ENCODE measurements at places on chromosomes 1 and 21.

DNA sequence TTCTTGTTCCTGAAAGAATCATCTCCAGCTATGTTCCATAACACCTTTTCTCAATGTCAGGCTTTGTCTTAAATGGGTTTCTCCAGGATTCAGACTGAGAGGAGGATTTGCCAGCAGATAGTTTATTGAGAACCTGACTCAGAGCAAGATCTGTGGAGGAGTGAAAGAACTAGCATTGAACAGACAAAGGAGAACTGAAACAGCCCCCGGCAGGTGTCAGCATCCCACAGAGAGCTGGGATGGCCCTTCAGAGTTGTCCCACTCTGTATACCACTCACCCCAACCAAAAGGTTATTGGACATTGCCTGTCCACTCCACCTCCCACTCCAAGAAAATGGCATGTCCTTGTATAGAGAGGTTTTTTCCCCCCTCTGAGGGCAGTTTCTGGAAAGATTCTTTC lies 270.7 kb downstream of the PAPPA2 start:
- no peak for DNase-seq

- no peak for DNase-seq
These were observed 1047.3 kb downstream of the ADGRL2 start for GRCh38 chr1:82848043-82848442.

GRCh38 chr1:234782791-234783190 lies 172.8 kb upstream of the IRF2BP2 start:
- no peak for DNase-seq

DNA sequence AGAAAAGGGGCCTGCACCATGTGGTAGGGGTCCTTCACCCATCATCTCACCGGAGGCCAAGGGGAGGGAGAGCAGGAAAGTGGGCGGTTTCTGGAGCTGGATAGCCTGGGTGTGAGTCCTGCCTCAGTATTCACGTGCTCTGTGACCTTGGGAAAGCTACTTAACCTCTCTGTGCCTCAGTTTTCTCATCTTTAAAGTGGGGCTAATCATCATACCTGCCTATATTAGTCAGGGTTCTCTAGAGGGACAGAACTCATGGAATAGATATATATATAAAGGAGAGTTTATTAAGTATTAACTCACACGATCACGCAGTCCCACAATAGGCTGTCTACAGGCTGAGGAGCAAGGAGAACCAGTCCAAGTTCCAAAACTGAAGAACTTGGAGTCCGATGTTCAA lies 78.7 kb downstream of the FBXO2 start:
- DNase-seq, result no peak

GRCh38 chr1:99811747-99812146 lies 38.4 kb upstream of the AGL start:
- DNase-seq, result no peak

DNA sequence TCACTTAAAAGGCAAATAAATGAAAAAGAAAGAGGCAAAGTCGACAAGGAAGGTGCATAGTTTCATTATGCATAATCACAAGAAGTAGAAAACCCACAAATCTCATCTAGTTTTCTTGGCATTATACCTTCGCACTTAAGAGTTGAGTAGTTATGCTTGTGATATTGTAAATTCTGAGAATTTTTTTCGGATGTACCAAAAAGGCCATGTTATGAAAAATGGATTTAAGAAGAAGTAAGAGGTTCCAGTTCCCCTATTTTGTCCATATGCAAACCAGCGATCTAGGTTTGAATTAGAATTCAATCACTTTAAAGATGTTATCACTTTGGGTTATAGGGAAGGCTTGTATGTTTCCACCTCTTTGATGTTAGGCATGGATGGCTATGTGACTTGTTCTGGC lies 7.9 kb upstream of the ERICH3 start:
- DNase-seq, result no peak

DNA sequence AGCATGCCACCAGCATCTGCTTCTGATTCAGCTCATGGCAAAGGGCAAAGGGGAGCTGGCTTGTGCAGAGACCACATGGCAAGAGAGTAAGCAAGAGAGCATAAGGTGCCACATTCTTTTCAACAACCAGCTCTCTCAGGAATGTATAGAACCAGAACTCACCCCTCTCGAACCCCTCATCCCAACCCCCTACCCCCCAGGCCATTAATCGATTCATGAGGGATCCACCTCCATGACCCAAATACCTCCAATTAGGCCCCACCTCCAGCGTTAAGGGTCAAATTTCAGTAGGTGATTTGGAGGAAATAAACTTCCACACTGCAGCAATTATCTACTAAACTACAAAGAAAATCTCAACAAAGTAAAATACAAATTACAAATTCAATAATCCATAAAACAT lies 32.2 kb upstream of the LRRC7 start:
- no peak for DNase-seq

- DNase-seq, result no peak
These were observed 817.9 kb upstream of the NEGR1 start for GRCh38 chr1:73100216-73100615.

GRCh38 chr1:207115269-207115668 lies 11.2 kb downstream of the C4BPA start:
- DNase-seq, result no peak

- no peak for DNase-seq
These were observed 198.3 kb downstream of the LTN1 start for GRCh38 chr21:28794371-28794851.

DNA sequence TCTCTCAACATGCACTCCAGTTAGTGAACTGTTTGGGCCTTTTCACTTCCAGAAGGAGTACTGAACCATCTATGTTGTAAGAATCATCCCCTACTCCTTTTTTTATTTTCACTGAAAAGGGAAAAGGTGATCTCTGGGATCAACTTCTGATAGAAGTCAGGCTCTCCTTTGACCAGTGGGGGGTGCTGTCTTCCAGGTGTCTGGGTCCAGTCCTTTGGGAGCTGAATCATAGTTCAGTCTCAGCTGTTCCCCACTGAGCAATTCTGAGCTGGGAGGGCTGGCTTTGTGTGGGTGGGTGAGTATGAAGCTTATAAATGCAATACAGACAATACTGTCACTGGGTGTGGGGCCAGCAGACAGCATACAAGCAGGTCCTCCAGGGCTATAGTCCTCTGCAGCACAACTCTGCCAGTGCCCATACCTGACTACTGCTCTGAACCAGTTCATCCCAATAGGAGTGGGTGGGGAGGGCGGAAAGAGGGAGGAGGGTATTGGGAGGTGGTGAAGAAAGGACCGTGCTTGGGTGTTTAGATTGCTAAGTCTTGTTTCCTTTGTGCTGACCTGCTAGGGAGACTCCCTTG lies 12.5 kb upstream of the SARS1 start:
- DNase-seq, result peak; percentile 84

DNA sequence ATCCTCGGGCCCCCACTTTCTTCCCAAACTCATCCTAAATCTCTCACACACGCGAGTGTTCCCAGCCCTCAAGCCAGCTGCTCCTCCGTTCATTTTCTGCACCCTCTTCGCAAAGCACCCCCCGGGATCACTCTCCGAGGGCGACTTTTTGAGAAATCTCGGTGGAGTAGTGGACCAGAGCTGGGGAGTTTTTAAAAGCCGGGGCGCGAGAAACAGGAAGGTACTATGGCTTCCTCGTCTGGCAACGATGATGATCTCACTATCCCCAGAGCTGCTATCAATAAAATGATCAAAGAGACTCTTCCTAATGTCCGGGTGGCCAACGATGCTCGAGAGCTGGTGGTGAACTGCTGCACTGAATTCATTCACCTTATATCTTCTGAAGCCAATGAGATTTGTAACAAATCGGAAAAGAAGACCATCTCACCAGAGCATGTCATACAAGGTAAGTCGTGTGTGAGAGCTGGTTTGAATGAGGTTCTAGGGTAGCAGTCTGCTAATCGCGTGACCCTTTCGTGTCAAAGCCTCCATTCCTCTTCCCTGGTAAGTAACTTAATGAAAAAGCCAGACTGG lies 800 bp downstream of the DR1 start:
- peak; percentile 56 for DNase-seq

GRCh38 chr1:32199043-32199716 lies 1.2 kb upstream of the CCDC28B start:
- no peak for DNase-seq

- no peak for DNase-seq
These were observed 55.4 kb downstream of the MATN1 start for GRCh38 chr1:30668024-30668423.

DNA sequence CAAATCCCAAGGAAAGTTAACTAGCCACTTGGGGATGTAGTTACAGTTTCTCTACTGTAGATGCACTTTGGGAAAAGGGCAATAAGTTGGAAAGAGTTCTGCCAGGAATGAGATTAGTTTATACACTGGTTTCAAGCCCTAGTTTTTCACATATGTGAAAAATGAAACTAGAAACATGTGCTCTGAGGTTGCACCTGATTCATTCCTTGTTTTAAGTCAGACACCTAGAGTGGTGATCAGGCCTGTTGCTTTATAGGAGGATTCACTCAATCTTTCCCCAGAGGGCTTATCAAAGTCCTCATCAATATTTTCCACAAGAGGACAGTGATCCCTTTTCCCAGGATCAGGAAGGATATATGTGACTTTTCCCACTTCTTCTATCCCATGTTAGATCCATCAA lies 515.9 kb upstream of the PKN2 start:
- no peak for DNase-seq

DNA sequence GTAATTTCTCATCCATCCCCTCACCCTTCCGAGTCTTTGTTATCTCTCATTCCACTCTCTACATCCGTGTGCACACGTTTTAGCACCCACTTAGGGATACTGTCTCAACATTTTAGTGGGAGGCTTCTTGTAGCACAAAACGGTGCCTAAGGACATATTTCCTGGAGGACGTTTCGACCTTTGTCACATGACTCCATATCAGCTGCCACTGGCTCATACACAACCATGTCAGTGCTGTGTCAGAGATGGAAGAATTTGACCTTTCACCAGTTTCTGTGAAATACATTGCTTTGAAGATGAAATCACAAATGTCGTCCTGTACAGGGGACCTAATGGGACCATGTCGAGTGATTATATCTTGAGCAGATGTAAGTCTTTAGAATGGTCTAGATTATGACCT lies 15.6 kb downstream of the B3GALT5 start:
- no peak for DNase-seq

- peak; percentile 79 for DNase-seq
These were observed at the start of gene MEX3A for GRCh38 chr1:156082309-156083091. Gene MEX3A (minus strand): TSS chr1:156082465. CDS start chr1:156081998, 467 bp downstream.

- no peak for DNase-seq
These were observed 22.2 kb upstream of the KPRP start for GRCh38 chr1:152735648-152736047.

DNA sequence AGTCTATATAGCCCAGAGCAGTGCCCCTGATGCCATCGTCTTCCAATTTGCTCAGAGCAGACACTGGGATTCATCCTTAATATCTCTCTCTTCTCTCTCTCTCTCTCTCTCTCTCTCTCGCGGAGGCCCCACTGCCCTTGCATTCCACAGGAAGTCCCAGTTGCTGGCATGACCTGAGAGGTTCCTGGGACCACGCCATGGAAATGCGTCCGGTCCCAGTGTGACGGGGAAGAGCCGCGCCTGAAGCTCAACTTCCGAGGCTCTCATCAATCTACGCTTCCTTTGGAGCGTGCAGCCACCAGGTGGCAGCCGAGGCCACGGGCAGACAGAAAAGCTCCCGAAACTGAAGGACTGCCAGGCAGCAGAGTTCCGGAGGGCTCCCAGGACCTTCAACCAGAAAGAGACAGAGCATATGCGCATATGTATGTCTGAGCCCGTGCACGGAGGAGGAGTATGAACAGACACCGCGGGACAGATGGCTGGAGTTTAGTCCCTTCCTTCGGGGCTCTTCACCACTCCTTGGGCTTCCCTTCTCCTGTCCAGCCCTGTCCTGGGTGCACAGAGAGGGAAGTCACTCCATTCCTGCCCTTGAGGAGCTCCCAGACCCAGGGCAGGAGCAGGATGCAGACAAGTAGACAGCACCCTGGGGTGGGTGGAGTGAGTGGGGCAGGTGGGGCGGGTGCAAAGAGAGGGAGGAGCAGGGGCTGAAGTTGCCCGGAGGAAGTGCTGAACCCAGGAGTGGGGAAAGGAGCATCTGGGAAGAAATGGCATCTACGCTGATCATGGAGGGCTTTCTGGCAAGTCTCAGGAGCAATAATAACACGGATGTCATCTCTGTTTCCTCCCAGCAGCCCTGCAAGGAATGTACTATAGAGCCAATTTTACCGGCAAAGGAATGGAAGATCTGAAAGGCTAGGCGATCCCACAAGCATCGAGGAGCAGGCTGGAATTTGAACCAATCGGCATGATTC lies 10.5 kb downstream of the PDZK1IP1 start:
- peak; percentile 89 for DNase-seq

DNA sequence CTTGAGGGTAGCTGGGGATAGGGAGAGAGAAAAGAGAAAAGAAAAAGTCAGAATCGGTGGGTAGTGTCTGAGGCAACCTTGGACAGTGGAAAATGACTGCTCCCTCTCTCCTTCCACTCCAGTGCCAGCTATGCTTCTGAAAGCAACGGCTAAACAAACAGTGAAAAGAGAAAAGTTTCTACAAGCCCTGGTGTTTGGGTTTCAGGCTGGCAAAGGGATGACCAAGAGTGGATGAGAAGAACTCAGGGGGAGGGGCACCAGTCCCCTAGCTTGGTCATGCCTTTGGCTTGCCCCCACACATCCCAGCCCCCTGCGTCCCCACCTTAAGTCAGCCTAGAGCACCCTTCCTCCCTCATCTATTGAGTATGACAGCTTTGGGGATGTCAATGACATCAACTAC lies 8.6 kb downstream of the IL22RA1 start:
- no peak for DNase-seq

Measured in stimulated activated CD8-positive, alpha-beta memory T cell treated with anti-CD3 and anti-CD28 coated beads, Interleukin-4, amount 100 ng/mL, for 48 hours (primary cell).